ENCODE measurements at places on chromosomes 1 and 21.

DNA sequence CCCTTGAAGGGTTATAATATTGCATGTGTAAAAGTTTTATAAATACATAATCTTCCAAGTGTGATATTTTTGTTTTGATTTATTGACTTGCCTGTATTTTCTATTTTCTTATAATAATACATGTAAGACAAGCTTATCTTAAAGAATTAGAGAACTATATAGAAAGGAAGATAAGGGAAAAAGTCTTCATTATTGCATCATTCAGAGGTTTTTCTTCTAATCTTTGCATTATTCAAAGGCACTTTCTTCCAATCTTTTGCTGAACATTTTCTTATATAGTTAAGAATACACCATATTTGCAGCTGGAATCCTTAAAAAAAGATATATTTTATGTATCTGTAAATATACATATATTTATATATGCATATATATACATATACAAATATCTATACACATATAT lies 33.4 kb downstream of the PRRX1 start:
- DNase-seq, result no peak

DNA sequence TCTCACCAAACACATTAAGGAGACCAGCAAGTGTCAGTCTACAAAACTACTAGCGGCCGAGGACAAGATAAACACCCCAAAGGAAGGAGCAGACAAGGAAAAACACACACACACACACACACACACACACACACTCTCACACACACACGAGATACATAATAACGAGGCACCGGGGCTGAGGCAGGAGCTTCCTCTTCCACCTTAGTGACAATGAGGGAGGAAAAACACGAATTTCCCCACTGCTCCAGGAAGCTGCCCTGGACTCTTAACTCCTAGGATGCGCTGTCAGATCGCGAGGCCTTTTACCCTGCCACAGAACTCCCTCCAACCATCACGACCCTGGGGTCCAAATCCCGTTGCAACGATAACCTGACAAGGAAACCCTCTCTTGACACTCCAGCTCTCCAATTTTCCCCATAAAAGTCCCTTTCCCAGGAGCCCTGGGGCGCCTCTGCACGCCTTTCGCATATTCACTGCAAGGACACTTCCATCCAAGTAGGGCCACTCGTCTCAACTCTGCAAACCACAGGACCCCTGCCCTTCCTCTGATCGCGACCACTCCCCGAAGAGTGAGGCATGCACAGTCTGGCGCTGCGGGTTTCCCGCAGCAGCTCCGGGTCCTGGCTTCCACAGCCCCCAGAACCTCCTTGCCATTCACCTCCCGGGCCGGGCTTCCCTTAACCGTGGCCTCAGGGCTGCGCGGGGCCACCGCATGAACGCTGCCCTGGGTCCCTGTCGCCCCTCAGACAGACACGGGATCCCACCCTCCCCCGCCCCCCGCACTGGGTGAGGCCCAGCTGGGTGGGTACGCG lies 581 bp downstream of the ETV3 start:
- no peak for DNase-seq

- no peak for DNase-seq
Observed at GRCh38 chr21:26199456-26199855, 28.9 kb upstream of the APP start.

DNA sequence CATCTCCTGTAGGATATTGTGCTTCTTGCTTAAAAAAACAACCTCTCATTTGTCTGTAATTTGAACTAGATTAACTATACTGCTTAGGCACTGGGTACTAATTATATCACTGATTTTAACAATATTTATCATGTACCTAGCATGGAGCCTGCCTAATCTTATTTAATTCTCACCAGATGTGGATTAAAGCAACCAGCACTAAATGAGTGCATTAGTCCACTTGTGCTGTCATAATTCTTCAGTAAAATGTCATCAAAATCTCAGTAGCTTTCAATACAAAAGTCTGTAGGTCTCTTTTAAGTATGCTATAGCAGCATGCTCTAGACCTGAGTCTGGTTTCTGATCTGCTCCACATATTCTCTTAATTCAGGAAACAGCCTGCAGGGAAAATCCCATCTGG lies 368.1 kb downstream of the NCAM2 start:
- DNase-seq, result no peak
